ENCODE measurements at places on chromosomes 5 and 9. TPM values are rescaled to one million over a fixed set of nuclear protein-coding genes. Genes with fewer than 3 reads are reported as not detected.

DNA sequence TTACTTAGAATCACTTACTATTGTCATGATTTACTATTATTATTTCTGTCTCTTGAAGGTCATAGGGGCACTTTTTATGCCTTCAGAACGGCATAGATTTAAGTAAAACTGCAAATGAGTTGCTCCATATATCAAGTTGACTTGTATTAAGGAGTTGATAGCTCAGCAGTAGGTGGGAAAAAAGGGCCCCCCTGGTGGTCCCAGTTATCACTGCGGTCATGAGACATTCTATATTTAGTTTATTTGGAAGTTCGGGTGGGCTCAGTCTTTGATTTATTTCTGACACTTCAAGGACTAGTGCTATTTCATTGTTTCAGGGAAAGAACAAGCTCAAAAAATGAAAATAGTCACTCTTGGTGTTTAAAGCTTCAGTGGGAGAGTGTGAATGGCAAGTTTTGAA lies 159.3 kb downstream of the SLC24A2 start:
- DNase-seq: no peak

GRCh38 chr5:150155258-150156026 lies at the start of gene PDGFRB:
PDGFRB (minus strand) TSS chr5:150155845; CDS start chr5:150137047, 18,798 bp downstream.
- DNase-seq: peak; percentile 74

- no peak for DNase-seq
Observed at GRCh38 chr9:134179595-134179917, 15.2 kb upstream of the RNU6ATAC start.

Gene ENHO
- total RNA-seq: 1.2 TPM

Gene PCDHGA1
- 0.37 TPM for total RNA-seq
